ENCODE measurements at places on chromosomes 12 and 14. TPM values are rescaled to one million over a fixed set of nuclear protein-coding genes. Genes with fewer than 3 reads are reported as not detected.

The TOMM20L gene
- not detected for total RNA-seq

The BCL2L14 gene
- 16.7 TPM for total RNA-seq

The PTGR2 gene
- 17.0 TPM for total RNA-seq

The PPM1H gene
- 12.5 TPM for total RNA-seq

The HOXC10 gene
- total RNA-seq = not detected

The TAS2R8 gene
- not detected for total RNA-seq

The C12orf50 gene
- not detected for total RNA-seq

The MYF6 gene
- not detected for total RNA-seq
